ENCODE measurements at places on chromosomes 12 and 14.

GRCh38 chr14:24662753-24663152, 28.8 kb upstream of the GZMB start:
- DNase-seq = no peak

- peak; percentile 90 for DNase-seq
Observed at GRCh38 chr14:78566026-78566858, 396.1 kb downstream of the NRXN3 start.

GRCh38 chr12:48816143-48816854, 2.0 kb upstream of the CACNB3 start:
- peak; percentile 6 for DNase-seq

- DNase-seq = no peak
Observed at GRCh38 chr14:75823334-75823733, 158.5 kb downstream of the TGFB3 start.

GRCh38 chr14:104348741-104349140, 210.4 kb downstream of the KIF26A start:
- DNase-seq = no peak

- DNase-seq = no peak
Observed at GRCh38 chr12:43294147-43294546, 257.9 kb downstream of the ADAMTS20 start.

DNA sequence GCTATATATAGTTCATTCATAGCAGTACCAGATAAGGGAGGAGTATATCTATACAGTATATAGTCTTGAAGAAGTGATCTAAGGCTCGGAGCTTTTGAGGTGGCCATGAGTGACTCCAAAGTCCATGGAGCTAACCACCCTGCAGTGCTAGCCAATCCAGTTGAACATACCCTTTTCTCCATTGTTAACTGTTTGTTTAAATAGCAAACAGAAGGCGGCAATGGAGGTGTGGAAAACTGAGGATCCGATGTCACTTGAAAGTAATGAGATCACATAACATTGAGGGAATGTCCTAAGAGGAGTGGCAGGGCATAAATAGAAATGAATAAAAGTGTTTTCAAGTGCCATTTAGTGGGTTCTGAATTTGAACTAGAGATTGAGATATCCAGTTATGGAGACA, 12.4 kb upstream of the SNAPC1 start:
- peak; percentile 86 for DNase-seq

GRCh38 chr14:96380735-96381134, 11.2 kb upstream of the AK7 start:
- DNase-seq = no peak

- no peak for DNase-seq
Observed at GRCh38 chr12:51196547-51196946, 21.3 kb downstream of the POU6F1 start.

Measured in NCI-H1105 treated with DMSO at 0.1 percent for 48 hours (cell line).